ENCODE measurements at places on chromosomes 3 and 15. TPM values are rescaled to one million over a fixed set of nuclear protein-coding genes. Genes with fewer than 3 reads are reported as not detected.

The CPLX3 gene
- total RNA-seq = not detected

GRCh38 chr15:56944485-56944884, 26.0 kb downstream of the TCF12 start:
- no peak overlapping the region for H3K4me3 ChIP-seq
- no peak overlapping the region for H3K27ac ChIP-seq
- peaks cover 34% of the 10 kb centered on the region for H3K4me1 ChIP-seq
- no peaks in the 10 kb centered on the region for H3K27me3 ChIP-seq
- peaks cover 20% of the 10 kb centered on the region for H3K36me3 ChIP-seq

The RAB27A gene
- total RNA-seq = 216 TPM

DNA sequence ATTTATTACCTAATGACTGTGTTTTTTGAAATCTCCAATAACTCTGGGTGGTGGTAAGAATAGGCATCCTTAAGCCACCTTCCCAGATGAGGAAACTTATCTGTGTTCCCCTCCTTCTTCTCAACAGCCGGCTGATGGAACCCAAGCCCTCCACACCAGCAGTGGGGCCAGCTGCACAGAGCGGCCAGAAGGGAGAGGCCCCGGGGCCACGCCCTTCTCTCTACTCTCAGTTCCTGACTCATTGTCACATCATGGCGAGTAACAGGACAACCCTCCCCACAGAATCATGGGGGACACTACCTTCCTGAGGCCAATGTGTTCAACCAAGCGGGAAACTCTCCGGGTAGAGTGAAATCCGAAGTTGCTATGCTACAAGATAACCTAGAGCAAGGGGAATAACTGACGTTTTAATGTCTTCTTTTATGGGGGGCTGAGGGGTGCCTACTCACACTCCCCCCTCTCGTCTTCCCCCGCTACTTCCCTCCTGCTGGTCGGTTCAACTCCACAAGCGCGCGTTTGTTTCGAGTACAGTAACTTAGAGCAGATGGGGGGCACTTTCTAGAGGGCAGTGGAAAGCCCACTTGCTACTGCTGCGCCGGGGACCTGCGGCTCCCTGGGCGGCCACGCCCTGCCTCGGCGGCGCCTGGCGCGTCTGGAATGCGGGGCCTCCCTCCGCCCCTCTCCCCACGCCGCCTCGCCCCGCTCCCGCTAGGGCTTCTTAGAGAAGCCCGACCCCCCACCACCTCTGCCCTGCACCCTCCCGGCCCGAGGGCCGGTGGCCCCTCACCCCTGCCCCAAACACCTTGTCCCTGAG, 621 bp downstream of the ANXA2 start:
- H3K27ac ChIP-seq = peak overlapping the region; percentile 91
- H3K36me3 ChIP-seq = peaks cover 20% of the 10 kb centered on the region
- peak overlapping the region; percentile 93 for H3K4me3 ChIP-seq
- DNase-seq = peak; percentile 81
- peaks cover 2% of the 10 kb centered on the region for H3K27me3 ChIP-seq
- H3K4me1 ChIP-seq = peaks cover 50% of the 10 kb centered on the region

The PLA2G4D gene
- total RNA-seq = not detected

GRCh38 chr3:23096041-23096440, 107.1 kb upstream of the UBE2E2 start:
- H3K4me1 ChIP-seq = no peaks in the 10 kb centered on the region
- no peak for DNase-seq
- H3K36me3 ChIP-seq = no peaks in the 10 kb centered on the region
- no peaks in the 10 kb centered on the region for H3K27me3 ChIP-seq
- no peak overlapping the region for H3K4me3 ChIP-seq

The RARB gene
- not detected for total RNA-seq

DNA sequence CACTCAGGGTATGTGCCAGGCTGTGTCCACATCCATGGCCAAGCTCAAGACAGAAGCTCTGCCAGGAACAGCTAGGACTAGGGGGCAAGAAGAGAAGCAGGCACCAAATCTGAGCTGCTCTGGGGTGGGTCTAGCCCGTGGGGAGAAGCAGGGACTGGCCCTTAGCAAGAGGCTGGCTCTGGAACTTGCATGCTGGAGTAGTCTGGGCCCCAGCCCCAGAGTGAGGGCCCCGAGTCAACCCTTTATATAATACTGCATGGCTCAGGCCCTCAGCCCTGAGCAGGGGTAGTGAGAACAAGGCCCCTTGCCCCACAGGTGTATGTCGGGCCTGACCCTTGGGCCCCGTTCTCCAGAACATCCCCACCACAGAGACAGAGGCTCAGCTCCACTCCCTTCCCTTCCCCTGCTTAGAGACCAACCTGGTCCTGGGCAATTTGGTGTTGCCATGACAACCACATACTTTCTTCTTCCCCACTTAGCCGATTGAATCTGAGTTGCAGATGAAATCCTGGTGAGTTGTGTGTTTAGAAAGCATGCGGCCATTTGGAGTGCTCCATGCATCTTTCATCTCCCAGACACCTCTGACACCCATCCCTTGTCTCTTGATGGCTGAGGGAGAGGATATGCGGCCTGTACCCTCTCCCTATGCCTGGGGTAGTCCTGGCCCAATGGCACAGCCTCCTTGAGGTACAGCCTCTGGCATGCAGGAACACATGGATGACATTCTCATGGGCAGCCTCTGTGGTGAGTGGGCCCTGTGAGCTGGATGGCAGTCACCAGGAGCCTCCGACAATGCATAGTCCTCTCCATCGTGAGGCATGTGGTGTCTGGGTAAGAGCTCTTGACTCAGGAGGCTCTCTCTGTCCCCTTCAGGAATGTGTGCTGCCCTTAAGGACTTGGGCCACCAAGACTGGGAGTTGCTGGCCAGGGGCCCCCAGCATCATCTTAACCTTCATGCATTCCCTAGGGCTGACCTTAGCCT, 29.2 kb upstream of the SFMBT1 start:
- H3K27me3 ChIP-seq = no peaks in the 10 kb centered on the region
- no peak for DNase-seq
- H3K27ac ChIP-seq = no peak overlapping the region
- H3K4me3 ChIP-seq = no peak overlapping the region
- H3K4me1 ChIP-seq = peaks cover 12% of the 10 kb centered on the region

DNA sequence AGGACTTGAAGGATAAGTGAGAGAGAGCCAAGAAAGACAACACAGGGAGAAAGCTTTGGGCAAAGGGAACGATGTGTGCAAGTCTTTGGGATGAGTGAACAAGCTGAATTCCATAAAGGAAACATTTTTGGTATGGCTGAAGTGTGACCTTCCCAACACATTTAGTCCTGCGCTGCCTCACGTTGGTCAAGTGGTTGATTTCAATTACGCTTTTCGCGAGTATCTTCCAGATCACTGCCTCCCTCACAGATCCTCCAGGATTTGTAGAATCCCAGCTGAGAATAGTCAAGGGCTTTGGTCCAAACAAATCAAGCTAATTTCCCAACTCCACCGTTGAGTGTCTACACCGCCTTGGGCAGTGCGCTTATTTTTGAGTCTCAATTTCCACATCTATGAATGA, 338.4 kb upstream of the ADAMTS9 start:
- H3K4me3 ChIP-seq = no peak overlapping the region
- H3K36me3 ChIP-seq = no peaks in the 10 kb centered on the region
- no peaks in the 10 kb centered on the region for H3K4me1 ChIP-seq
- no peaks in the 10 kb centered on the region for H3K27me3 ChIP-seq
- no peak overlapping the region for H3K27ac ChIP-seq

GRCh38 chr3:175046601-175047000, 187.5 kb downstream of the NAALADL2 start:
- no peaks in the 10 kb centered on the region for H3K27me3 ChIP-seq
- H3K4me1 ChIP-seq = no peaks in the 10 kb centered on the region
- no peaks in the 10 kb centered on the region for H3K36me3 ChIP-seq
- DNase-seq = no peak

DNA sequence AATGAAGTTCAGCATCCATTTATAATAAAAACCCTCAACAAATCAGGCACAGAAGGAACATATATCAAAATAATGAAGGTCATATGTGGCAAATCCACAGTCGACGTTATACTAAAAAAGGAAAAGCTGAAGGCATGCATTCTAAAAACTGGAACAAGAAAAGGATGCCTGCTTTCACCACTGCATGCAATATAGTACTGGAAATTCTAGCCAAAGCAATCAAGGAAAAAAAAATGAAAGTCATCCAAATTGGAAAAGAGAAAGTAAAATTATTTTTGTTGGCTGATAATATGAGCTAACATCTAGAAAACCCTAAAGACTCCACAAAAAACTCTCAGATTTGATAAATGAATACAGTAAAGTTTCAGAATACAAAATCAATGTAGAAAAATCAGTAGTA, 1123.2 kb downstream of the TBL1XR1 start:
- no peak for DNase-seq
- H3K36me3 ChIP-seq = no peaks in the 10 kb centered on the region
- no peak overlapping the region for H3K27ac ChIP-seq

DNA sequence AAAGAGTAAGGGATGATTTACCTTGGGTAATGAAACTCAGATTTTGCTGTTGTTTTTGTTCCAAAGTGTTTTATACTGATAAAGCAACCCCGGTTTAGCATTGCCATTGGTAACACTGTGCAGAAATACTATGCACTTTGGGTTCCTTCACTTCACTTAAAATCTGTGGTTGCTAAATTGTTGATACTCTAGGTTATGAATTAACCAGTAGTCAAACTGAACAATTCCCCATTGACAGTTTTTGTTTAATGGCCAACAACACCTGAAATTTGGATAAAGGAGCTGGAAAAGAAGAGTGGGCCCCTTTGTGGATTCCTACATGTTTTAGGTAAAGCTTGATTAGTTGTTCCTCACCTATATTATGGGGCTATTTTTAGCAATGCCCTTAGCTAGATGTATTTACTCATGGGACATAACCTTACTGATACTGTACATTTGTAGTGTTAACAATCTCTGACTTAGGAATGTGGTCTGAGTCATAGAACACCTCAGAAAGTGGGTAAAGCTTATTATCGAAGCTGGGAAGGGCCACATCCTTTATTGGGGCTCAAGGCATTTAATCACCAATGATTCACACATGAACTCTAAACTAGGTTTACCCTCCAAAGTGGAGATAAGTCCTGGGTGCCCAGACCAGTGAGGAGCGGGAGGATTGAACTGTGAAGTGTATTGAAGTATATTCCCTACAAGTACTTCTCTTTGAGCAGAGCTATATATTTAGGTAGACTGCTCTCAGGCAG, 29.5 kb upstream of the THRB start:
- H3K36me3 ChIP-seq = no peaks in the 10 kb centered on the region
- no peaks in the 10 kb centered on the region for H3K4me1 ChIP-seq
- H3K4me3 ChIP-seq = no peak overlapping the region
- no peak for DNase-seq

DNA sequence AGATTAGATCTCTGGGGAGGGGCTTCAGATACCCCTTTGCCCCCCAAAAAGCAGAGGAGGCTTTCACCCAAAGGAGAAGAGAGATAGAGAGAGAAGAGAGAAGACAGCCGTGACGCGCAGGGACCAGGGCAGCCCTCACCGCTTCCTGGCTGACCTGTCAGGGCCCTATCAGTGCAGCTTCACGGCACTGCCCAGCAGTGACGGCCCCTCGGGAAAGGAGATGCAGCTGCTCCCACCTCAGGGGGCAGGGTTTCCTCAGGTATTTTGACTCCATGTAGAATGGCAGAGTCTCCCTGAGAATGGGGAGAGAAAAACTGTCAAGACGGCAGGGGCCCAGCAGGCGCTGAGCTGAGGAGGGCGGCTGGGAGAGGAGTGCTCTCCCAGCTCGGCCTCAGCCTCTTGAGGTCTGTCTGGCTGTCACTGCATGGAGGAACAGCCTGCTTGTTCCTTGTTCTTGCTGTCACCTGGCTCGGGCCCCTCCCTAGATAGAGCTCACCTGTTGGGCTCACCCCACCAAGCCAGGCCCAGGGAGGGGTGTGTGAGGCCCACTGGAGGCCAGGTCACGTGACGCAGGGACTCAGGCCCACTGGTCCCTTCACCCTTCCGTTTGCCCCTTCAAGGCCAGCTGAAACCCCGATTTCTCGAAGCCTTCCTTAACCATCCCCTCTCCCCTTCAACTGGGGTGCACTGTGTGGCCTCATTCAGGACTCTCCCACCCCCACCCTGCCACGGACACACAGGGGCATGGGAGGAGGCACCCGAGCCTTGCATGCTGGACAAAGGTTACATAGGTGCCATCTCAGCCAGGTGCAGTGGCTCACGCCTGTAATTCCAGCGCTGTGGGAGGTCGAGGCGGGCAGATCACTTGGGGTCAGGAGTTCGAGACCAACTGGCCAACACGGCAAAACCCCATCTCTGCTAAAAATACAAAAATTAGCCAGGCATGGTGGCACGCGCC, 28.2 kb downstream of the LOXL1 start:
- peaks cover 24% of the 10 kb centered on the region for H3K4me1 ChIP-seq
- DNase-seq = no peak
- no peak overlapping the region for H3K27ac ChIP-seq
- no peak overlapping the region for H3K4me3 ChIP-seq

DNA sequence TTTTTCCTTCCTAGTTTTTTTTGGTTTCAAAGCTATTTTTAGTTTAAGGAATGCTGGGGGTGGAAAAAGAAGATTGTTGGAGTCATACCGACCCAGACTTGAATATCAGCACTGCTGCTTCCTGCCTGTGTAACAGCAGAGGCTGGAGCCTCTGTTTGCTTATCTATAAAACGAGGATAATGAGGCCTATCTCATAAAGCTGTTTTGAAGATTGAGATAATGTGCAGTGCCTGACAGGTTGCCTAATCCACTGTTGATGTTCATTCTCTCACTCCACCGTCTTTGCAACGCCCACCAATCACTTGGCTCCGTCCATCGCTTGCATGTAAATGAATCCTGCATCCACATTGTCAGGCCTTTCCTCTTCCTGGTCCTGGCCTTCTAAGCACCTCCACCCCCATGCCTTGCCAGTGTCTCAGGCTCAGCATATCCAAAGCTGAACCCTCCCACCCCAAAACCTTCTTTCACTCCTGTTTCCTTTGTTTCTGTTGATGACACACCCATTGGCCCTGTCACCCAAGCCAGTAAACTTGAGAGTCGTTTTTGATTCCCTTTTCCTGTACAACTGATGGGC, 94.9 kb downstream of the MEX3B start:
- DNase-seq = no peak
- no peaks in the 10 kb centered on the region for H3K36me3 ChIP-seq
- no peak overlapping the region for H3K4me3 ChIP-seq
- no peak overlapping the region for H3K27ac ChIP-seq
- peaks cover 2% of the 10 kb centered on the region for H3K4me1 ChIP-seq

The HIGD2B gene
- total RNA-seq = 0.31 TPM

GRCh38 chr15:98671060-98672008, 23.0 kb downstream of the IGF1R start:
- H3K27ac ChIP-seq = no peak overlapping the region
- no peak overlapping the region for H3K4me3 ChIP-seq
- peaks cover 40% of the 10 kb centered on the region for H3K4me1 ChIP-seq

The DTWD1 gene
- total RNA-seq = 18.5 TPM

Measured in activated CD4-positive, alpha-beta memory T cell treated with anti-CD3 and anti-CD28 coated beads for 36 hours (primary cell).